ENCODE measurements at places on chromosomes 5 and 9.

GRCh38 chr5:113215401-113216060 is 219.3 kb downstream of the TSSK1B start:
- DNase-seq, result no peak

DNA sequence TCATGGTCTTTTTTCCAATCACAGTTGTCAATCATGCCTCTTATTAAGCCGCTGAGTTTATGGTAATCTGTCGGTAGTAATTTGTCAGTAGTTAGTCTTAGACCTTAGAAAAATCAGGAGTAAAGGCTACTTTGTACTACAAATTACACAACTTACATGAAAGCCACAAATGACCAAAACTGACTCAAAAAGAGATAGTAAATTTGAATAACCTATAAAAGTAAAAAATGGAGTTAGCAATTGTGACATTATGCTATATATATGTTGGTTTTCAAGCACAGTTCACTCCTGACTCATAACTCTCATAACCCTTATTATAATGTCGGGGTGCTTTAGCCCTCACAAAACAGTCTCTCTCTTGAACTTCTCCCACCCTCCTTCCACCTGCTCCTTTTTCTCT is 251.8 kb downstream of the ROR2 start:
- no peak for DNase-seq

DNA sequence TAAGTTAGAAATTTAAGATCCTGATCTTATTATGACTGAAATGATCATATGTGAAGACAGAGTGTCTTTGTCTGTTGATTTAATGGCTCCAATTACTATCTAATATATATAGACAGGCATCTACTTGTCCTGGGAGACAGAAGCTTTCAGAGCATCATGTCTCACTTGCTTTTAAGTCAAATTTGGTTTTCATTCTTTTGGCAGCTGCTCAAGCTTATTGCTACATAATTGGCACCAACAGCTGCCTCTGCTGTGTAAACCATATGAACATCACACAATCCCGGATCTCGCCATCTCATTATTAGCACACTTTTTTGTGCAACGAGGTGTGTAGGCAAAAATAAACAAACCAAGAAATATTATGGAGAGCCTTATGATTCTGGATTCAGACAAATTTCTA is 1717.9 kb downstream of the EFNA5 start:
- peak; percentile 20 for DNase-seq

- peak; percentile 30 for DNase-seq
Measured at GRCh38 chr5:141223112-141223783, at the start of gene PCDHB14. Gene PCDHB14 (plus strand): TSS chr5:141223343. CDS start chr5:141223506, 163 bp downstream.

DNA sequence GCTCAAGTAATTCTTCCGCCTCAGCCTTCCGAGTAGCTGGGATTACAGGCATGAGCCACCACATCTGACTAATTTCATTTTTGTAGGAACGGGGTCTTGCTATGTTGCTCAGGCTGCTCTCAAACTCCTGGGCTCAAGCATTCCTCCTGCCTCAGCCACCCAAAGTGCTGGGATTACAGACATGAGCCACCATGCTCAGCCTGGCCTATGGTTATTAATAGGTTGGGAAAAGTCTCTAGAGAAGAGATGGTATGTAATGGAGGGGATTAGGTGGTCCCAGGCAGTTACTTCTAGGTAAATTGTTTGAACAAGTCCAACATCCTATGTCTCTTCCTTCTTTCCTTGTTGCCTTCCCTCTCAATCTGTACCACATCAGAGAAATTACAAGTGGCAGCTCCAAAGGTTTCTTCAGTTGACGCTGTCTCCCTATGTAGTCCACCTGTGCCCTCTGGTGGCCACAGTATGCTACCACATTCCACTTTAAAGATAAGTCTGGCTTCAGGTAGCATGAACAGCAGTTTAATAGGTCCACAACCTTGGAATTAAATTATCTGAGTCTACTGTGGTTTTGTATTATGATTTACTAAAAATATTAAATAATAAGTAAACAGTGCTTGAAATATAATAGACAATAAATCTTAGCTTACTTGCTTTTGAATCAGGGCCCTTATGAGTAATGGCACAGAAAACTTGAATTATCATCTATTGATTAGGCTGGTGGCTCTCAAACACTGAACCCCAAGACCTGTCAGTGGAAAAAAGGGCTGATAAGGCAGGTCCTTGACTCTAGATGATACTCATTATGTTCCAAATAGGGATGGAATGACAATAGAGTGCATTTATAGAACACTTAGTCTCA is 9.7 kb downstream of the TIGD6 start:
- peak; percentile 81 for DNase-seq

GRCh38 chr9:35158501-35159280 is 3.1 kb upstream of the UNC13B start:
- no peak for DNase-seq

DNA sequence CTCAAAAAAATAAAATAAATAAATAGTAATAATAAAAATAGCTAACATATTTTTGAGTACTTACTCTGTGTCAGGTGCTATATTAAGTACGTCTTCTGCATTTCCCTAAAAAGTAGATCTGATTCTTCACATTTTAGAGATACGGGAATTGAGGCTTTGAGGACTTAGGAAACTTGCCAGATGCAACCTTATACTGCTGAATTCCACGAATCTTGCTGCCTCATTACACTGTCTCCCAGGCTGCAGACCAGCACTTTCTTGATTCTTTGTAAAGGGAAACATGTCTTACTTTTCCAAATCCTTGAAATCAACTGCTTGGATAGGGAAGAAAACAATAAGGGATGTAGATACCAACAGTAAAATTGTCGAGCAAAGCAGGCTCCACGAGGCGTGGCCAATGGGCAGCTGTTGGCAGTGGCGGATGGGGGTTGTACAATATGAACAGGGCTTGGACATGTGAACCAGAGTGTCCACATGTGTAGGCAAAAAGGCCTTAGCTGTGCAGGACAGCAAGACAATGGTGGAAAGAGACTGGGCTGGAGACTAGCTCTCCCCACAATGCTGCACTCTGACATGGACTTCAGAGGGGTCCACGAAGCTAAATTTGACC is 124.3 kb upstream of the RAI14 start:
- peak; percentile 86 for DNase-seq

DNA sequence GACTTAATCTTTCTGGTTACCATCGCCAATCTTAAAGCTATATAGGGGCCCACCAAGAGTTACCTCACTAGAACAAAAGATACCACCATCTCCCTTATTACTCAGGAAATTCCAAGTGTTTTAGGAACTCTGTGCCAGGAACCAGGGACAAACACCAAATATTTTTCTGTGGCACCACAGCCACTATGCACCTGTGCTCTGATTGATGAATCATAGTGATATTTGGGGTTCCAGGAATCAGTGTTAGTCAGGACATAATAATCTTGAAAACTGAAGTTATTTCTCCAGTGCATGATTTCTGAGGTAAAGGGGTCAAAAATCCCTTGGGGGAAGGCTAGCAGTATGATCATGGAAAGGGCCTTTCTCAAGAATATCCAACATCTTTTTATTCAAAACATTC is 10.2 kb upstream of the TMED7 start:
- DNase-seq, result no peak

DNA sequence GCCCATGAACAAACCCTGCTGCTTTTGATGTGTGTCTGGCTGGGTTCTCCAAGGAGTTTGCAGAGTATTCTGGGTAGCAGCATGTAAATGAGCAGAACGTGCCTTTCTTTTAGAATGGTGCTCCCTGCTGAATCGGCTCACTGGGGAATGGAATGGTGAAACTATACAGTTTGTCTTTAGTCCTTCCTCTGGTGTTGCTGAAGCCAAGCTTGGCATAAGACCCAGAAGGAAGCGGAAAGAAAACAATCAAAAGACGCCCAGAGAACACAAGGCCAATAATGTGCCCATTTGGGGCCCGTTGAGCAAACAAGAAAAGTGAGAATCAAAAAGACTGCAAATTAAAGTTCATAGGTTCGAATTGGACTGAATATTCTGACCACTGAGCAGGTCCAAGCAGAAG is 60.1 kb downstream of the MVB12B start:
- DNase-seq, result no peak

DNA sequence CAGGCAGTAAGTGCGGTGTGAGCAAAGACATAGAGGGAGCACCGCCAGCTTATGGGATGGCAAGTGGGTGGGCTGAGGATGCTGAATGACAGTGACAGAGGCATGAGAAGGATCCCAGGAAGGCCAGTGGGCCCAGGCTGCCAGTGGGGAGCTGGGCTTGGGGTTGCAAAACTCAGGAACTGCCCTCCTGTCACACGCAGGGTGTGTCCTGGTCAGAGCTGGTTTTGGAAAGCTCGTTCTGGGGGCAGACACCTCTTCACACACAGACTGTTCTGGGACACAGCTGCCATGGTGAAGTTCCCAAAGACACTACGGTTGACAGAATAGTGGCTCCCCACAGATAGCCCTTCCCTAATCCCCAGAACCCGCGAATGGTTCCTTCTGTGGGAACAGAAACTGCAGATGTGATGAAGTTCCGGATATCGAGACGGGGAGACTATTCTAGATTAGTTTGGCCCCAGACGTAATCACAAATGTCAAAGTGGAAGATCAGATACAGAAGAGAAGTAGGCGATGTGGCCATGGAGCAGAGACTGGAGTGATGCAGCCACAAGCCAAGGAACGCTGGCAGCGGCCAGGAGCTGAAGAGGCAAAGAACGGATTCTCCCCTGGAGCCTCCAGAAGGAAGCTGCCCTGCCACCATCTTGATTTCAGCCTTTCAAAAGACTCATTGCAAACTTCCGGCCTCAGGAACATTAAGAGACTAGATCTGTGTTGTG is 159.0 kb downstream of the COL23A1 start:
- no peak for DNase-seq

- no peak for DNase-seq
Measured at GRCh38 chr9:122179054-122179689, 19.5 kb downstream of the MORN5 start.

GRCh38 chr9:37812773-37813379 is 12.3 kb downstream of the DCAF10 start:
- no peak for DNase-seq

DNA sequence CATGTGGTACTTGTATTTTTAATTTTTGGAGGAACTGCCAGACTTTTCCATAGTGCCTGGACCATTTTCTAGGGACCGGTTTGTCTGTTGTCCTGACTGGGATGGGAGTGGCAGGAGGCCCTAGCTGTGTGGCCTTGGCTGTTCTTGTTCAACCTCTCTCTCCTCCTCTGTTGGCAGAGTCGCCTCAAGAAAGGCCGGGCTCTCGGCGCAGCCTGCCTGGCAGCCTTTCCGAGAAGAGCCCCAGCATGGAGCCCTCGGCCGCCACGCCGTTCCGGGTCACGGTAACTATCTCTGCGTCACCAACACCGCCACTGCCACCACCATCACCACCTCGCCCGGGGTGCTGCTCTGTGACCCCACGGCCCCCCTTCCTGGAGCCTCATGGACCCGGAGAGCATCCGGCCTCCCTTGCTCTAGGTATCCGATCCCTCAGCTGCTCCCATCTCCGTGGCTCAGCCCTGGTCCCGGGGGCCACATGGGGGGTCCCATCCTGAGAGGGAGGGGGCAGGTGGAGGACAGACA is 27.1 kb downstream of the DAB2IP start:
- no peak for DNase-seq

GRCh38 chr5:106801554-106801953 is 869.2 kb downstream of the EFNA5 start:
- DNase-seq, result no peak

- DNase-seq, result peak; percentile 67
Measured at GRCh38 chr9:133074111-133074651, 12.4 kb downstream of the CEL start.

DNA sequence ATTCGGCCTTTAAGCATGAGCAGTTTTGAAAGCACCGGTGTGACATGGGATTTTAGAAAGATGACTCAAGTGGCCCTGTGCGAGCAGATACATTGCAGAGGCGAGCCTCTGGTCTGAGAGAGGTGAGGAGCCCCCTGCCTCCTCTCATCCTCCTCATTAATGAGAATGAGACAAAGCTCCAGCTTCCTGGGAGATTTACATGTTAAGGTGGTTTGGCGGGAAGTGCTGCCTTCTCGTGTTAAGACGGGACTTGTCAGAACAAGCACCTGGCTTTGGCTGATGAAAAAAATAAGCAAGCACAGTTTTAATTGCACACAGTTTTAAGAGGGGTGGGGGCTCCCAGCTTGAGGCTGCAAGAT is 68.1 kb downstream of the ACTL7B start:
- no peak for DNase-seq

DNA sequence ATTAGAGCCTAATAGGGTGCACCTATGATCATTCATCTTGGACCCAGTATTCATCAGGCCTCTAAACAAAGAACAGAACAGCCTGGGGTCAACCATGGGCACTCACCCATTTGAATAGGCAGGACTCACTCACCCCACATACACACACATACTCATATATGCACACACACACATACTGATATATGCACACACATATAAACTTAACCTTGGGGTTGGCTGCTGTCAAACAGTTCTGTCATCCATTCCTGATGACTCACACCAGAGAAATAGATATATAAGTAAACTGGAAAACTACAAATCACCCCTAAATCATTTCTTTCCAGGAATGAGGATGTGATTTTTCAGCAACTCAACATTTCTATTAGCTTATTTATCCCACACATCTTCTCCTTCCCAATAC is 51.3 kb downstream of the ARL15 start:
- DNase-seq, result no peak

DNA sequence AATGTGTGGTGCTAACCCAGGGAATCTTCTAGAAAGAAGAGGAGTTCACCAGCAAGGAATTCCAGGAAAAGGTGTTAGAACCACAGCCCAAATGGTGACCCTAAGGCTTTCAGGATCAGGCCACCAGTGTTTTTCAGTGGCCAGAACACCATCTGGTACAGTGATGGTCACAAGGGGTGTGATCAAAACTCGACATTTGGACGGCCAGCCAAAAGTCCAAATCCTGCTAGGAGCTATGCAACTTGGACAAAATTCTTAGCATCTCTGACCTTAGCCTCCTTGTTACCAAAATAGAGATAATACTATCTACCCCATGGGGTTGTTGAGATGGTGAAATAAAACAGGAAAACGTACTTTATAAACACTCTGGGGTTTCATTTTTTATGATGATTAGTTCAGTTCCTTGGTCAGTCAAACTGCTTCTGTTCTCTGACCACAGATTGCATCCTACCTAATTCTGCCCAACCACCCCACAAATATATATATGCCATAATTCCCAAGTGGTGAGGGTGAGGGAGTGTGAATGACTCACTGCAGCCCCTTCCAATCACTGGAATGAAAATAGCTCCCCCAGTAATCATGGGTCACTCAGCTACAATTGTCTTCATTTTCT is 210.3 kb downstream of the CDK5RAP2 start:
- DNase-seq, result peak; percentile 26

DNA sequence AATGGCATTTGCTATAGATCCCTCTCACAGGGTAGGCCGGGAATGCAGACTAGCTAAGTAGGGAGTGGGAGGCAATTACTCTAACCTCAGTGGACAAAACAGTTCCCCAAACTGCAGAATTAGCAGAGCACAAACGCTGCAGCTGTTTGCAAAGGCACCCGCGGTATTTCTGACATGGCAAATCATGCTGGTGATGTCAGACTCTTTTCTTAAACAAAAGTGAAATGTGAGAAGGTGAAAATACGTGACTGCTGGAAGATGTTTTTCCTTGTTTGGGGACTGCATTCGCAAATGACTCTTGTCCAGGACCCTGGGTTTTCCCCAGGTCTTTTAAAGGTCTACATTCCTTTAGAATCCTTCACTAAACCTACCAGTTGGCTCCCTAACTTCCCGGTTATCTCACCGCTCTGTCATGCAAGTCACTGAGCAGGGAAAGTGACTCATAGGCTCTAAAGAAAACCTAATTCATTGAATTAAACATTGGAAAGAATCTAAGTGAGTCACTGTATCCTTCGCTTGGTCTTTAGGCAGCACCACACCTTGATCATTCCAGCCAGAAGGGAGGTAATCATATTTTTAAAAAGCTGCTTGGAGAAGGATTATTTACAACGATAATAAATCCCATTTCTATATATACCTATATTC is 91.5 kb upstream of the DNAH5 start:
- DNase-seq, result peak; percentile 95

Data from fibroblast of the aortic adventitia (primary cell).